ENCODE measurements at places on chromosomes 5 and 9.

DNA sequence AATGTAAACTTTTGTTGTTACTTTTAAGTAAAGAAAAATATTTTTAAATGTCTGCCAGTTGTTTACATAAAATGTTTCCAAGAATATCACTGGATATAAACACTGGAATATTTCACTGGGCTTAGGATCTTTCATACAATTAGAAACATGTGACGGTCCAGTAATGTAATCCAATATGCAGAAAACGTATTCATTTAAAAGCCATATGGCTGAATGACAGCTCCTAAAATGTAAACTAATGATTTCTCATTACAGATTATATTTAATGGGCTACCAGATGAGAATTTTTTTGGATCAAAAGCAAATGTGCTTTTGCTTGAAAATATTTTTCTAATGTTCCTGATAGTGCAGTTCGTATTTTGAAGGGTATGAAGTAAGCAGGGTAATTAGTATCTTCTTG, 124.3 kb downstream of the TTC39B start:
- DNase-seq, result no peak

- no peak for DNase-seq
Observed at GRCh38 chr9:14203356-14204056, 110.4 kb downstream of the NFIB start.

DNA sequence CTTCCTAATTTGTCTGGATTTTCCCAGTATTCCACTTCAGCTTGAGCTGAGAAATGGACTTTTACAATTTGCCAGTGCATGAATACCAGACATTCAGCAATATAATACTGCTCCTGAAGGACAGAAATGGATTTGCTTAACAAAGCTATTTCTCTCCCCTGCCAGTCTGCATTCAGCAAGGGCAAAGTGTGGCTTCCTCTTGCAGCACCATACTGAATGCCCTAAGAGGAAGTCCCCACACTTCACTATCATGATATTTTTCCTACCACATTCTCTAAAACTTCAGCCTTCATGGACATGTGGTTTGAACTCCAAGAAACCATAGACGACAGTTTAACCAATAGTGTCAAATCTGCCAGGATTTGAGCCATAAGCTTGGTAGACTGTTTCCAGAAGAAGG, 19.8 kb upstream of the TLE4 start:
- DNase-seq, result no peak

DNA sequence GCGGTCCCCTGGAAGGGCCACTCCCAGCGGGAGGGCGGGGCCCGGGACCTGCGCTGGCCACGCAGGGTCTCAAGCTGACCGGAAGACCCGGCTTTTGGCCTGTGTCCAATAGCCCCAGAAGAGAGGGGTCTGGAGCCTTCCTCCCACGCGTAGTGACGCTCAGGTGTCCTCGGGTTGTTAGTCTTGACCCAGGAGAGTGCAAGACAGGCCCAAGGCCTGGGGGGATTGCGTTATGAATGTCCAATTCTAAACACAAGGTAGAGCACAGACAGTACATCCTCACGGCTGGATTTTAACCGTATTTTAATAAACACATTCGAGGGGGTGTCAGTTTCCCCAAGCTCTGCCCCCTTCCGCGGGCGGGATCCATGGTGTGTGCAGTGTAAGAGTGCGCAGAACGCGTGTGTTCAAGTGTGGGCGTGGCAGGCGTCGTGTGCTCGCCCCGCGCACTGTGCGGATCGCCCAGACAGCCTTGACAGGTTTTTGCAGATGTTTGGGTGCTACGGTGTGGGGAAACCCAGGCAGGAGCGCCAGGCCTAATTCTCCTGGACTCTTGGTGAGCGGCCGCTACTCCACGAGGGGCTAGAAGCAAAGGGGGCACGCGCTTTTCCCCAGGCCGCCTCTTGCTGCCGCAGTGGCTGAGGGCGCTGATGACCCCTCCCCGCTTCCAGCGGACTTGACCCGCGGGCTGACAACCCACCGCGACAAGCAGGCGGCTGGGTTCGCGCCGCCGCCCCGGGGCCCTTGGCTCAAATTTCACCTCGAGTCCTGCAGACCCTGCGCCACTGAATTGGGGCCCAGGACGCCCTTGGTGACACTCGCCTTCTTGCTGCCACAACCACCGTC, 6.1 kb upstream of the DMRT3 start:
- no peak for DNase-seq

- peak; percentile 66 for DNase-seq
Observed at GRCh38 chr9:129714511-129715061, 38.3 kb downstream of the PTGES start.

Measured in fibroblast of skin of scalp (primary cell).